ENCODE measurements at places on chromosomes 5 and 9. TPM values are rescaled to one million over a fixed set of nuclear protein-coding genes. Genes with fewer than 3 reads are reported as not detected.

DNA sequence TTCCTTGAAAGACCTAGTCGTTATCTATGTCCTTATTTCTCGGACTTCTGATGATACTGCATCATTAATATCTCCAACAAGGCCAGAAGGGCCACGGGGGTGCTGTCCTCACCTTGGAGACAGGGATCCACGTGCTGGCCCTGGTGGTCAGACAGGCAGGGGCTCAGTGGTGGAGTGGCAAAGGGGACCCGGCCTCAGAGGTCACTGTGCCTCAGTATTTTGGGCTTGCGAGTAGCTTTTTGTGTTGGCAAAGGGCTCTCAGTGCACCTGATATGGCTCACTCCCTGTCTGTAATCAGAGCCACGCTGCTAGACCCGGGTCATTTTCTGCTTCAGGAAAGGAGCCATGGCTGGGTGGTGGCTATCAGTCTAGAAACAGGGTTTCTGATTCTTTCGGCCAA is 135.1 kb downstream of the GADD45G start:
- no peak for DNase-seq

- DNase-seq = no peak
Measured at GRCh38 chr5:135476615-135477581, 24.7 kb upstream of the TIFAB start.

- DNase-seq = no peak
Measured at GRCh38 chr5:135174315-135175096, 140.5 kb upstream of the PITX1 start.

DNA sequence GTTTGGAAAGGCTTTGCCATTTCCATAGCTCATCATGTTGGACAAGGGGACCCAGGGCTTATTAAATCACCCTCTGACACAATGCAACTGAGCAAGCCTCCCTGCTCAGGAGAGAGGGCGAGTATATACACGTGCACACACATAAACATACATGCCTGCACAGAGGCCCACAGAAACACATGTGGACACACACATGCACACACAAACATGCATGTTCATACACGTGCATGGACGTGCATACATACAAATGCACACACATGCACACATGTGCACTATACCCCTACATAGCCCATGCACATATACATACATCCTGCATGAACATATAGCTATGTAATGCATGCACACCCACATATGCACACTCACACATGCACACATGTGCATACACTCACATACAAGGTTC is 99.5 kb upstream of the ALDH1B1 start:
- no peak for DNase-seq

- DNase-seq = no peak
Measured at GRCh38 chr5:118883362-118883761, 105.0 kb downstream of the DTWD2 start.

DNA sequence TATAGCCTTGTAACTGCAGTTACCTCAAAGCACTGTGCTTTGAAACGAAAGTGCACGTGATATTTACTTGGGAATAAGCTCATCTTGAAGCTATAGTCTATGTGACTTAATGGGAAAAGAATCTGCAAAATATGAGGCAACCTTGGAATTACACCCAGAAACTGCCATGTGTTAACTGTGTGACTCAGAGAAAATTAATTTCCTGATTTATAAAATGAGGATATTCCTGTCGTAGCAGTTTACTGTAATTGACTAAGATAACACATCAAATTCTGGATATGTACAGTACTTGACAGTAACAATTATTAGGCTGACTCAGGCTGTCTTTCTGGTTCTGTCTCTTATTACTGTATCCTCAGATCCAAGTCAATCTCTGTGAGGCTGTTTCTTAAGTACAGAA is 1079.9 kb upstream of the ACO1 start:
- no peak for DNase-seq

The NNT gene
- 216 TPM for total RNA-seq

The LIX1 gene
- not detected for total RNA-seq

The ABLIM3 gene
- total RNA-seq = 48.5 TPM

The IRX2 gene
- not detected for total RNA-seq

The G3BP1 gene
- total RNA-seq = 230 TPM
